Left ventricle myocardium inferior (tissue), 1 donor: ENCODE measurements at places on chromosomes 1 and 21. TPM values are rescaled to one million over a fixed set of nuclear protein-coding genes. Genes with fewer than 3 reads are reported as not detected.

- no peak for DNase-seq
These were observed 76.8 kb upstream of the SOX13 start for GRCh38 chr1:203996126-203996525.

GRCh38 chr1:5758000-5758858 lies 234.0 kb downstream of the NPHP4 start:
- no peak for DNase-seq

DNA sequence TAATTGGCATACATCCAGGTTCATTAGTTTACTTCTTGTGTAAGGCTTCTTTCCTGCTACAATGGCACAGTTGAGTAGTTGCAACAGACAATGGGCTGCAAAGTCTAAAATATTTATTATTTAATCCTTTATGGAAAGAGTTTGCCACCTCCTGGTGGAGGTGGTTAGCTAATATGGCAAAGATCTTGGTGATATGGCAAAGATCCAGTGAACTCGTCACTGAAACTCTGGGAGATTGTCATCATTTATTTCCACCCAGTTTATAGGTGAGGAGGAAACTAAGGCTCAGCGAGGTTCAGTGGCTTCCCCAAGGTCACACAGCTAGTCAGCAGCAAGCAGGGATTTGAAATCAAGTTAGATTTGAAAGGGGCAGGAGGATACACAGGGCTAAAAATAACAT lies 16.1 kb upstream of the IFFO2 start:
- DNase-seq = no peak

DNA sequence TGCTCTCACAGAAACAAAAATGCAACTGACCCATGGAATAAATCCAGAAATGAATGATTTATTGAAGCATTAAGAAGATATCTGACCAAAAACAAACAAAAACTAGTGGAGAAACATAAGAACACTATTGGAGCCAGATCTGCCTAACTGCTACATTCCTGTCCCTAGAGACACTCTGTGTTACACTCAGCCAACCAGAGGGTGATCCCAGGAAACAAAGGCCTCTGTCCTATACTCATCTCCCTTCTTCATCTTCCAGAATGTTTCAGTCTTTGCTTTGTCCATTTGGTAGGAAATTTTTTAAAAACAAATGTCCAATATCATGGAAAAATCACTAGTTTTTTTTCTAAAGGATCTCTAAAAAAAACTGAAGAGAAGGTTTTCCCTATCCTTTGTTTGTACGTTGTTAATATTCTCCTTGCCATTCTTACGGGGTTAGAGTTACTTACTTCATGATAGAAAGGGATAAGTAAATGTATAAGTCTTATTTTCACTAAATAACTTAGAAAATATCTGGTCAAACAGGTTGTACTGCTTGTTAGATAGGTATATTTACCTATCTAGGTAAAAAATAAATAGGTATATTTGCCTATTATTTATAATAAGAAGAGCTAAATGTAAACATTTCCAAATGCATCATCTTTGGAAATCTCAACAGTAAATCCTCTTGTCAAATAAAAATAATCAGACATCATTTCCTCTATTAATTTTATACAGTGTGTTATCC lies 59.1 kb downstream of the NME7 start:
- DNase-seq = no peak

DNA sequence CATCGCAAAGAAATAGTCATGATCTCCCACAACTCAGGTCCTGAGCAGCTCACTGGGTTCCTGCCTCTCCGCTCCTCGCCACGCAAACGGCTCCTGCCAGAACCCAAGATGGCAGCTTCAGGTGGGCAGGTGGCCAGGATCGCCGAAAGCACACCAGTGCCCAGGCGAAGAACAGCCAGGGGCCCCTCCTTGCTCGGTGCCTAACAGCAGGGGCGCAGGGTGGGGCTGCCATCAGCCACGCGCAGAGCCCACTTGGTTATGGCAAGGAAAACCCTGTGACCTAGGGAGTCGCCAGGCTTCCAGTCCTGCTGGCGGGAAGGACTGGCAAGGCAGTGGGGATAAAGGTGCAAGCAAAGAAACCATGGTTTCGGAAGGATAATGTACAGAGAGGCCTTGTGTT lies 47.5 kb downstream of the ARID4B start:
- no peak for DNase-seq

DNA sequence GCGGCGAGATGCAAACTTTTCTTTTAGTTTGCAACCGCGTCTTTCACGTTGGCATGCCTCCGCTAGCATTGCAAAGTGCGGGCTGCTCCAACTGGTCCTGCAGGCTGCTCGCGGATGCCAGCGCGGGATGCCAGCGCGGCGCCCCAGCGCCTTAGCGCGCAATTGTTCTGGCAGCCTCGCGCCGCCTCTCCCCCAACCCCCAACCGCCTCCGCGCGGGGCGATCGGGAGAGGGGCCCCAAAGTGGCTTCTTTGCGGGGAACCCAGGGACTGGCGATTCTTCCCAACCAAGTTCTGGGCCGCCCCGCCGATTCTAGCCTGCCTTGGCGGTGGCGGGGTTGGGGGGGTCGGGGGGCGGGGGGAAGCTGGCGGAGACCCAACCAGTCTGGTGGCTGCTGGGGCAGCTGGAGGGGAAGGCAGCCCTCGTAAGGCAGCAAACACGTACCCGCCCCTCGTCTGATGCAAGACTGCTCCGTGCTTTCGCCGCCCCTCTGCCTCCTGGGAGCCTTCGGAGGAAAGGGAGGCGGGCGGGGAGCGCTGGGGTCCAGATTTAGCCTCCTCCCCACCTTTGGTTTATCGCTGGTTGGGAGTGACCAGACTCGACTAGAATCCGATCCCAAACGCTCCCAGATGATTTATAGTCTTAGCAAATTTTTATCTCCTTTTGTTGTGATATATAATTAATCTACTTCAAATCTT lies 756 bp downstream of the PHGDH start:
- peak; percentile 78 for DNase-seq

DNA sequence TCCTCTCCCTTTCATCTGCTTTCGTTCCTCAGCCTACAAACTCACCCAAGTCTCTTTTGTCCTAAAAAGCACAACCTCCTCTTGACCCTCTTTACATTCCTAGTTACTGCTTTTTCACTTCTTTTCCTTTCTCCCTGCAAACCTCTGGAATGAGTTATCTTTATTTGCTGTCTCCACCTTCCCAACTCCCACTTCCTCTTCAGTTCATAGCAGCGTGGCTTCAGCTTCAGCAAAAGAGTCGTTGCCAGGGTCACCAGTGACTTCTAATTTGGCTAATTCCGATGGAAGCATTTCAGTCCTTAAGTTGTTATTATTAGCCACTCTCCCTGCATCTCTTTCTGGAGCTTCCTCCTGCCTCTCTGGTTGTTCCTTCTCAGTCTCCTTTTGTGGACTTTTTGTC lies 6.2 kb upstream of the TMEM54 start:
- no peak for DNase-seq

DNA sequence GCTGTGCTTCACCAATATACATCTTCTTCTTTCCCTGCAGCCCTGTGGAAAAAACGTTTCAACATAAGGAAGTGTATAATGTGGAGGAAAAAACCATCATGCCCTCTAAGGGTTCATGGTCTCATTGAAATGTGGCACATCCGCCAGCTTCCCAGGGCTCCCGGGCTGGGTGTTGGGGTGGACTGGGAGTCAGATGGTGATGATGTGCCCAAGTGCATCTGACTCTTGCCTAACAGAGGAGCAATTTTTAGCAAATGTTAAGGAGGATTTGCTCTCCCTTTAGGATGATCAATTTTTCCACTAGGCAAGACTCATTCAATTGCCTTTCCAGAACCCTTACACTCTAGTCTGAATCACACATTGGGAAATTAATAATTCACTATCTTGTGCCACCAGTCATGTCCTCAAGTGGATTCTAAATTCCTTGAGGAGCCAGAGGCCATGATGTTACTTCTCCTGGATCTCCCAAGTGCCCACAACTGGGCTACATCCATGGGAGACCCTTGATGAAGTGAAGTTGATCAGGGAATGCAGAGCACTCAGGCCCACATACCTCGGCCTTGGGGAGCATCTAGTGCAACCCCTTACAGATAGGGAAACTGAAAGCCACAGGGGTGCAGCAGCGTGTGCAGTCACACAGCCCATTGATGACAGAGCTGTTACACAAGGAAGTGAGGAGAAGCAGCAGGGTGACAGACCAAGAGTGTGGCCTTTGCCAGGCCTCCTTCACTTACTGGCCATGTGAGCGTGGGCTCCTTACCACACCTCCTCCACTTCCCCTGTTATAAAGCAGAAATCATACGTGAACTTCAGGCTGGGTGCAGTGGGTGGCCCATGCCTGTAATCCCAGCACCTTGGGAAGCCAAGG lies 100.0 kb upstream of the SLC44A3 start:
- DNase-seq = no peak

DNA sequence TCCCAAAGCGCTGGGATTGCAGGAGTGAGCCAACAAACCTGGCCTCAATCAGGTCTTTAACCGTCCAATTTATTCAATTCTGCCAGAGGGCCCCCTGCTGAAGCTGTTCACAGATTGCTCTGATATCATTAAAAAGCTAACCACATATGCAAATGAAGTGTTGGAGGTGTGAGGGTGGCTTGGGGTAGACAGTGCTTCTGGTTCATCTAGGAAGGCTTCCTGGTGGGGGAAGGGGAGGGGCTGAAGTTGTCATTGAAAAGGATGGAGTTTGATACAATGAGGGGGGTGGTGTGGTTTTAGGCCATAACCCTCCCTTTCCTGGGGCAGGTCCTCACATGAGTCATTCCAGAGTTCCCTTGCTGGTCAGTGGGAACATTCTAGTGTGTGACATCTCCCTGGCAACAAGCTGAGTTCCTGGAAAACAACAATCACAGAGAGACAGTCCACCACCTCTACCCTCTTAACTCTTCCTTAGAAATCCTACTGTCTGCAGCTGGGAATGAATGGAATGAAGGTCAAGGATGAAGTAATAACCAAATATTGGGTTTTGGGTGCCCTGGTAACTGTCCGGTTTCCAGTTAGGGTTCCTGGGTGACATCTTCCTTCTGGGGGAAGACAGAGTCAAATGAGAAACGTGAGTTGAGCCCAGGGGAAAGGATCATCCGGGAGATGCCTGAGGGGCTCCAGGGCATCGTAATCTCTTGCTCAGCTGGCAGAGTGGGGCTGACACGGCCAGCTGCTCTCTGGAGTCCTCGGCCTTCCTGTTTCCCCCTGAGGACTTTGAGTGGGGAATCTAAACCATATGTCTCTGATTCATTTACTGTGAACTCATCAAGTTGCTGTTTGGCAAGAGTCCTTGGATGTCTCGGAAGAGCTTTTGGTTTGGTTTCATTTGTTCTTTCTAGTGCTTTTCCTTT lies 32.2 kb downstream of the BATF3 start:
- no peak for DNase-seq

The GIPC2 gene
- total RNA-seq = 2.5 TPM

The CFHR1 gene
- not detected for total RNA-seq

The NPHS2 gene
- total RNA-seq = not detected

The STIL gene
- 0.58 TPM for total RNA-seq

The PRDM15 gene
- total RNA-seq = 2.9 TPM

The PCSK9 gene
- total RNA-seq = not detected

The NTRK1 gene
- total RNA-seq = 1.0 TPM
